ENCODE measurements at places on chromosomes 12 and 14.

GRCh38 chr12:73815072-73815645, 722.5 kb upstream of the ATXN7L3B start:
- DNase-seq: no peak

DNA sequence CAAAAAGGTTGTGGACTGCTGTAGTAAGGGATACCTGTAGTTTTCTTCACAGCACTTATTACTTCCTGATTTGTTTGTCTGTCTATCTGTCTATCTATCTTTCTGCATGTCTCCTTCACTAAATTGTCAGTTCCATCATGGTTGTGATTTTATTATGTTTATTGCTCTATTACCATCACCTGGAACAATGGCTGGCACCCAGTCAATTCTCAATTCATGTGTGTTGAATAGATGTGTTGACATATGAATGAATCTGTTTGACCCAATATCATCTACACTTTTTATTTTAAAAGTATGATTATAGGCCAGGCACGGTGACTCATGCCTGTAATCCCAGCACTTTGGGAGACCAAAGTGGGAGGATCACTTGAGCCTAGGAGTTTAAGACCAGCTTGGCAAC, 224.4 kb downstream of the NUBPL start:
- no peak for DNase-seq

- peak; percentile 83 for DNase-seq
Observed at GRCh38 chr12:124992874-124993625, 395 bp upstream of the BRI3BP start.

- no peak for DNase-seq
Observed at GRCh38 chr14:61589691-61590581, 105.4 kb upstream of the HIF1A start.

GRCh38 chr12:6507102-6507998, 13.4 kb downstream of the NCAPD2 start:
- no peak for DNase-seq

DNA sequence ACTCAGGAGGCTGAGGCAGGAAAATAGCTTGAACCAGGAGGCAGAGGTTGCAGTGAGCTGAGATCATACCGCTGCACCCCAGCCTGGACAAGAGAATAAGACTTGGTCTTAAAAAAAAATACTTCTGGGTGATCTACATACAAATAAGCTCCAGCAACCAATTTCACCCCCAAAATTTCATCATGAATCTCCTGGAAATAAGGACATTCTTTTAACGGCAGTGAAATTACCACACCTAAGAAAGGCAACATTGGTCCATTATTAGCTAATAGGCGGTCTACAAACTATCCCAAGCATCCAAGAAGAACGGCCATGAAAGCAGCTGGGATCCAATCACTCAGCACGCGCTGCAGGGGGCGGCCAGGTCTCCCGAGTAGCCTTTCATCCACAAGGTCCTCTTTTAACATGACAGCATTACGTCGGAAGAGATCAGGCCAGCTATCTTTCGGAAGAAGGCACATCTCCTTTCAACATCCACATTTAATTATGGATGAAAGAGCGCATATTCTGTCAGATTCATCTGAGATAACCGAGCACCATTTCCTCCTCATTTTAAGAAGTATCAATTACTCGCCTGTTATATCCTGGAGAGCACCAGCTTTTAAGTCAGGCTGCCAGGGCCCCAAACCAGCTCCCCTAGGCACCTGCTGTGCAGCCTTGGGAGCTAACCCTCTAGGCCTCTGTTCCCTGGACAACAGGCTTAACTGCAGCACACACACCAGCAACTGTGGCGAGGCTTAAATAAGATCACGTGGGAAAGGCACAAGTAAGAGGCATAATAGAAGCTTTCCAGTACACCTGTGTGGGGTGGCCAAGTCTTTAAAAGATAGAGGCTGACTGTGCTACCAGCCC, 4.2 kb downstream of the SLC15A4 start:
- no peak for DNase-seq

DNA sequence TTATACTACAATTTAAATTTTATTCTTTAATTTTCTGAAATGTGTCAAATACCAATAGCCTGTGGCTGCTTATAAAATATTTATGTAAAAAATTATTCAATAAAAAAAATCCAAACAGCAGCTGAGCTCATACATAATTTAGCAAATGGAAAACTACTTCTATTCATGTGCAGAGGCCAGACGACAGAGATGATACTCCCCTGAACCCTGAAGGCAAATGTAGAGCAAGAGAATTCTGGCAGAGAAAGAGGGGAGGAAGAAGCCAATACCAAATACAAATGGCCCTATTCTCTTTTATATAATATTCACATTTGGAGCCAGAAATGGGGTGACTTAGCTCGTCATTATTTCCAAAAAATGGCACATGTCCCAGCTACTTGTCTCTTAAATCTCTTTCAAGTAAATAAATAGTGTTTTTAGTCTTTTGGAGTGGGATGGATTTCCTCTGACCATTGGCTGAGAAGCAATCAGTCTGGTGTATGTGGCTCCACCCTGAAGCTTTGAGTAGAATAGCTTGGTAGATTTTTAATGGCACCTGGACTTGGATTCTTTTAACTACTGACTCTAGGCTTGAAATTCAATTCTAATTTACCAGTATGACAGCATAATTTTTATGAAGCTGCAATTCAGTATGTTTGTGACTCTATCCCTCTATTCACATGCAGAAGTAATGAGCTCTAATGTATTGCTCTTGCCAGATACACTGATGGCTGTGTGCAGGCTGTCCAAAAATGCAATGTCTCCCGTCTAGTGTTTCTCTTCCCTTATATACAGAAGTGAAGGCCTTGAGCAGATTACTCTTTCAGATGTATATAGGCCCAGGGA, 113.4 kb upstream of the SCAF11 start:
- no peak for DNase-seq

DNA sequence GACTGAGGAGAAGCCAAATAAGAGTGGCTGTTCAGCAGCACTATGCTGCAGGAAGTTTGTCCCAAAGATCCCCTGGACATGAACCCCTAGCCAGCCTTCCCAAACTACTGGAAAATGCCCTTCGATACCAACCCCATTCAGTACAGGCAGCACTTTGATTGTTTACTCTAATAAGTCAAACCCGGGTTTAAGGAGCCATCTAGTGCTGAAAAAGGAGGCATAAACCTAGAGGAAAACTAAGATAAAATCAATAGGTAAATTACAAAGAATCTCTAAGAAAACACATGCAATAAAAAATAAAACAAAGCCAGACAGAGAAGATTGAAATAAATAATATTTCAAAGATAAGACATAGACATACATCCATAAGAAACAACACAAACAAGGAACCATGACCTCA, 771.6 kb downstream of the RPS29 start:
- DNase-seq: no peak

DNA sequence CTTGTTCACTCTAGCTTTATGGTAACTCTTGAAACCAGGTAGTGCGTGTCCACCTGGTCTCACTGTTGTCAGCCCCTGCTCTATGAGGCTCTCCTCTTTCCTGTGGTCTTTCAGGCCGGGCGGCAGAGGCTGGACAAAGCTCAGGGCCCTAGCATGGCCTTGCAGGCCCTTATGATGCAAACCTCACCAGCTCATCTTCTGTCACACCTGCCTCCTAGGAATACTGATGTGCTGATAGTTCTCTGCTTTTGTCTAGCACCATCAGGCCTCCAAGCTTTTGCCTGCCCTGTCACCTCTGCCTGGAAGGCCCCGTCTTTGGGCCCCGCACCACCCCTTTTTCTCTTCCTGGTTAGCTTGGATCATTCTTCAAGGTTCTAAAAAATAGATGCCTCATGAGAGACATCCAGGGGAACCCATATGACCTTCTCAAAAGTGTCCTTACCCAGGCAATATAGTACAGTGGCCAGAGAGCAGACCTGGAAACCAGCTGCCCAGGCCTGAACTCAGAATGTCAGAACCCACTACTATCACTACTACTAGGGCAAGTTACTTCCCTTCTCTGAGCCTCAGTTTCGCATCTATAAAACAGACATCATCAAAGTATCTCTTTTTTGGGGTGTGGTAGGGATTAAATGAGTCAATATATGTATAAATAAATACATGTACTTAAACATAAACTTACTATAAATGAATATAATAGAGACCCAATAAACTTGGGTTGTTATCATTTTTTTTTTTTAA, 91.7 kb downstream of the ZFP36L1 start:
- no peak for DNase-seq

DNA sequence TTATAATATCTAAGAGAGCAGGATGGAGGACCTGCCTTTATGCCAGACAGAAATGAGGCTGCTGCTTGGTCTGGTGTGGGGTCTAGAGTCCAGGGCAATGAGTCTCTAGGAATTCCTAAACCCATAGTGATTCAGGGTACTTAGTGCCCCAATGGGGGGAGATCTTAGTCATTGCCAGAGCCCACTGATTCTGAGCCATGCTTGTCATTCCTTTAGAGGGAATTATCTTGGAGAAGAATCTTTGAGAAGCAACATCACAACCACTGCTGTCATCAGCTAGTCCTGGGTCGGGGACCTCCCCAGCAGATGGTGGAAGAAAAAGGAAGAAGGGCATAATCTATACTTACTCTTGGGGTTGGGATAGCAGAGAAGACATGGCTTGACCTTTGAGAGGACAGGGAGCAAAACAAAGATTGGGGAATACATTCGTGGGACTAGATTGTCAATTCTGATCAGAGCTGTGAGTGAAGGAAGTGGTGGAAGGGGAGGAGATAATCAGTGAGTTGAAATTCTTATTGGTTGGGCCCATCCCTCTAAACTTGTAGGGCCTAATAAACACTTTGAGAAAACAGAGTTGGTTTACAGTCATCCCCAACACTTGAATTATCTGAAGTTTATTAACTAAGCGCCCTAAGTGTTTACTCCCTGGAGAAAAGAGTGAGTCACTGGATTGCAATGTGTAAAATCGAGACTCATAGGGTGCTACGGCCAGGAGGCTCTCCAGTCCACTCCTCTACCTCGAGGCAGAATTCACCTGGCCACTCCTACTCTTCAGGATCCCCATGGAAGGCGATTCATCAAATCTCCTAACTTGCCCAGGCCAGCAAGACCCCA, 3.0 kb upstream of the KRT3 start:
- no peak for DNase-seq

- no peak for DNase-seq
Observed at GRCh38 chr14:70830998-70831781, 21.9 kb upstream of the MAP3K9 start.

- no peak for DNase-seq
Observed at GRCh38 chr12:94271351-94271750, 123.0 kb downstream of the PLXNC1 start.

- no peak for DNase-seq
Observed at GRCh38 chr14:24895243-24895583, 154.7 kb downstream of the STXBP6 start.

GRCh38 chr12:68370006-68370590, 37.9 kb upstream of the MDM1 start:
- no peak for DNase-seq

DNA sequence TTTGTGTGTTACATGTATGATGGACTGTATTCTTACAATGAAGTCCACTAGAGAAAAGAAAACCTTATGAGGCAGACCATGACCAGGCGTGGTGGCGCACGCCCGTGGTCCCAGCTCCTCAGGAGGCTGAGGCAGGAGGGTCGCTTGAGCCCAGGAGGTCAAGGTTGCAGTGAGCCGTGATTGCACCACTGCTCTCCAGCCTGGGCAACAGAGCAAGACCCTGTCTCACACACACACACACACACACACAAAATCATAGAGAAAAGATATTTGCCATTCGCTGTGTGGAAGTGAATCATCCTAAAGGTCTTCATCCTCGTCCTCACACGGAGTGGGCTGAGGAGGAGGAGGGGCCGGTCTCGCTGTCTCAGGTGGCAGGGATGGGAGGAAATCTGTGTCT, 32.3 kb downstream of the LRCOL1 start:
- no peak for DNase-seq

GRCh38 chr14:89327771-89328212, 89.2 kb downstream of the FOXN3 start:
- no peak for DNase-seq

GRCh38 chr12:88737838-88738472, 157.7 kb upstream of the KITLG start:
- DNase-seq: no peak

- DNase-seq: no peak
Observed at GRCh38 chr12:31768046-31768445, 39.2 kb upstream of the AMN1 start.

- no peak for DNase-seq
Observed at GRCh38 chr12:116303066-116303465, 25.6 kb upstream of the MED13L start.

DNA sequence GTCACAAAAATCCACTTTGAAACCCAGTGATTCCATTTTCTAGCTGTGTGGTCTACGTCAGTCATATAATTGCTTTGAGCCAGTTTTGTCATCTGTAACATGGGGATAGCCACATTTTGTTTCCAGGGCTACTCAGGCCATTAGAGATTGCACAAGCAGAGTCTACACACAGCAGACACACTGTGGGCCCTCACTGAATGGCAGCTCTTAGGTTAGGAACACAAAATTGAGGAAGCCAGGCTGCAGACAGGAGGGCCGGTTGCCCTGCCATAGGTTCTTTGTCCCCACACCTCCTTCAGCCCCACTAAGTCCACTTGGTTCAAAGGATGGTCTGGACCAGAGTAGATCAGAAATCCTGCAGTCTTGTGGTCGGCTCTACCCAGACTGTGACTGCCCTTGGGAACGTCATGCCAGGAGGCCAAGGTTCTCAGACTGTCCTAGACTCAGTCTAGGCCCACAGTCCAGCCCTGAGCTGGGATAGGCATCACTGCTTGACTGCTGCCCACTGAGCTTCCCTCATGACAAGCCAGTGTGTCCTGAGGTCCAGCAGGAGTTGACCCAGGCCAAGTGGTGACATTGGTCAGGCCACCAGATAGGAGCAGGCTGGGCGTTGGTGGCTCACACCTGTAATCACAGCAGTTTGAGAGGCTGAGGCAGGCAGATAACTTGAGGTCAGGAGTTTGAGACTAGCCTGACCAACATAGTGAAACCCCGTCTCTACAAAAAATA, 3.8 kb upstream of the MYH7 start:
- no peak for DNase-seq

GRCh38 chr14:105334383-105335230, 20.1 kb downstream of the PACS2 start:
- no peak for DNase-seq

GRCh38 chr12:96343347-96343954, 56.8 kb downstream of the CDK17 start:
- no peak for DNase-seq

DNA sequence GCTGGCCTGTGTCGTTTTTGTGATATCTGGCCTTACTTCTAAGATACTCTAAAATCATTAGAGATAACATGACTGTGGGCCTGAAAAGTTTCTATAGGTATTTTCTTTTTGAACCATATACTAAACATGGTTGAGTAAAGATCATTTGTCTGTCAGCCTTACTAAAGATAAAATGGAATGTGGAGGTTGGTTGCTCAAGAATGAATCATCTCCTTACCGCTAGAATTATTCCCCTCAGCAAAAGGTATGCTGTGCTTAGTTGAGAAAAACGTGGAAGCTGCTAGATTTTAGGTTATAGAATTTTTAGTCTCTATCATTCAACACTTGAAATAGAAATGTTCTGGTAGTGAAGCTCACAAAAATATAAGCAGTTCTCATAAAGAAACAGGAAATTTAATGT, 407.3 kb downstream of the AEBP2 start:
- DNase-seq: no peak

- DNase-seq: no peak
Observed at GRCh38 chr12:120132863-120133385, 16.4 kb upstream of the RAB35 start.
